ENCODE measurements at places on chromosomes 4 and X.

DNA sequence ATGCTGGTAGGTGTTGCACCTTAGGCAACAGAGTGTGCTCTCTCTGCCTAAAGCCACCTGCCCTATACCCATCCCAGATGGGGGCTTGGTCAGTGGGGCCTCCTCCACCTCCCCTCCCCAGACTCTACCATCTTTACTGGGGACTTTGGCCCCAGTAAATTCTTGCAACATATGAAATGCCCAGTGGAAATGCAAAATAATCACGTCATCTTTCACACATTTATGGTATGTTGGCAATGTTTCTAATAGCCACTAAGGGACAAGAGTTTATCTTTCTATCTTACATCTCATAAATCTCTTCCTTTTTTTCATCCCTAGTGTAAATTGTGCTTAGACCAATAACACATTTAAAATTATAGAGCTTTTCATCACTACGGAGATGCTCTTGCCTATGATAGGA lies 103.0 kb upstream of the MAML3 start:
- DNase-seq, result no peak

- no peak for DNase-seq
These were observed 326.5 kb downstream of the ASMT start for GRCh38 chrX:1941321-1941720.

- DNase-seq, result no peak
These were observed 19.4 kb upstream of the SLC25A6 start for GRCh38 chrX:1411326-1411725.

GRCh38 chrX:41600291-41600690 lies 88.5 kb upstream of the GPR34 start:
- DNase-seq, result no peak

DNA sequence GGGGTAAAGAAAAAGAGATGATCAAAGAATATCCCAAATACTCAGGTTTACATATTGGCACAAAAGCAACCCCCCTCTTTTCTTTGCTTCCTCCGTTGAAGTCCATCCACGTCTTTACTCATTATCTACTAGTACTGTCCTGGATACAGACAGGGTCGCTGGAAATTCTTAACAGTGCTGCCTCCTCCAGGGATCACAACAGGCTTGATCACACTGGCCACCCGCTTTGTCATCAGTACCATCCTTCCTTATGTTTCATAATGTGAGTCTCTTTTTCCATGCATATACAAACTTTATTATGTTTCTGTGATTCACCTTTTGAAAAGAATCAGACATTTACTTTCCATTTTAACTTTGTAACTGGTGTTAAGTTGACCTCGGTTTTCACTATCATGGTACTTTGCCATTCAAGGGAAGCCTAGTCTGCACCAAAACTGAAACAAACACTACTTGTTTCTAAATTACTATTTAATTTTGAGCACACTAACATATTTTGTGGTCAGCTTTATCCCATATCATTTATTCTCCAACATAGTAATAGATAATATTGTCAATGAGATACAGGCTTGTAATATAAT lies 387.5 kb upstream of the PPP1R2C start:
- no peak for DNase-seq

DNA sequence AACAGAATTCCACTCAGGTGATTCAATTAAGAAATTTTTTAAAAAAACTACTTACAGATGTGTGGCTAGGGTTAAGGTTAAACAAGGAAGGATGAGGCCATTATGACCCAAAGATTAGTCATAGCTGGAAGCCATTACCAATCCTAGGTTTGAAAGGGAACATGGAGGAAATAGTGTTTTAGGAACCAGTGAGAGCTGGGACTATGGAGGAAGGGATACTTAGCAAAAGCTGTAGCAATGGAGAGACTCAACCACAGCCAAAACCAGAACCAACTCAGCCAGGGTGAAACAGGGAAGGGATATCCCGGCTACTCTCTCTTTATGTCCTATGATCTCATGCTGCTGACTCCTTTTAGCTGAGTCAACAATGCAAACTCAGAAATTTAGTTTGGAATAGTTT lies 148.6 kb upstream of the CNKSR2 start:
- no peak for DNase-seq

- DNase-seq, result no peak
These were observed 3.9 kb upstream of the SULT1B1 start for GRCh38 chr4:69764311-69764710.

DNA sequence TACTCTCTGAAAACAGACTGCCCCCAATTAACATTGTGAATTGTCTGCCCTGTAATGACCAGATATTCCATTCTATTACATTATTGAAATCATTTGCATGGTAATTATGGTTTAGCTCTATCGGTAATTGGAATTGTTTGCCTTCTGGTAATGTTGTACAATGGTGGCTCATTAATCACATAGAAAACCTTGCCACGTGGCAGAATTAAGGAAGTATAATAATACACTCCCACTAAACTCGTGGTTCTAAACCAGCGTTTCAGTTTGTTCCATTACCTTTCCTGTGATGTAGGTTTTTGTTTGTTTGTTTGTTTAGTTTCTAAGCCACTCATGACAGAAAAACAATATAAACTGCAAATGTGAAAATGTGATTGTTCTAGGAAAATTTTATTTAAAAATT lies 45.1 kb upstream of the TAPT1 start:
- no peak for DNase-seq

DNA sequence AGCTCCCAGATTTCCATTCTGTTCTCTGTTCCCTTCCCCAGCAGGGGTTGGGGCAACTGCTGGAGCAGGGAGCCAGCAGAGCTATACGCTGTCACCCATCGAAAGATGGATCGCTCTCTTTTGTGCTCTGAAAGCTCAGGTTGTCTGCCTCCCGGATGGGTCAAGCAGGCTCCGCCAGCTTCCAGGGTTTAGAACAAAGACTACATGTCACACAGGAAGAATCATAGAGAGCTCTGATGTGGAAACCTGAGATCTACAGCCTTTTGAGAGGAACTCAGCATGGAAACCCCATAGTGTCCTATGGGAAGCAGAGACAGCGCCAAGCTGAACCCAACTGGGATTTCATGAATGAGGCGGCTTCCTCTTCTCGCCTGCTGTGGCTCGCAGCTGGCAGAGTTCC lies 205.4 kb downstream of the HS3ST1 start:
- no peak for DNase-seq

- no peak for DNase-seq
These were observed 107.2 kb downstream of the SCD5 start for GRCh38 chr4:82691431-82691830.

GRCh38 chr4:59565836-59566235 lies 1634.3 kb upstream of the ADGRL3 start:
- no peak for DNase-seq

GRCh38 chr4:150515135-150515534 lies 66.8 kb upstream of the MAB21L2 start:
- no peak for DNase-seq
